Stomach (tissue), 19 donors: ENCODE measurements at places on chromosomes 2 and 18. TPM values are rescaled to one million over a fixed set of nuclear protein-coding genes. Genes with fewer than 3 reads are reported as not detected.
A peak's percentile ranks its signal among the peaks of the same experiment; 100 is the strongest.

- no peak for DNase-seq
Measured at GRCh38 chr2:226623587-226624368, 175.8 kb downstream of the IRS1 start.

OTX1 gene
- total RNA-seq: not detected

- DNase-seq: no peak
Measured at GRCh38 chr2:15271276-15271675, 289.9 kb downstream of the NBAS start.

- peak; percentile 82 for DNase-seq
Measured at GRCh38 chr2:55111570-55112228, 61.4 kb upstream of the RTN4 start.

WNT10A gene
- total RNA-seq: not detected

DNA sequence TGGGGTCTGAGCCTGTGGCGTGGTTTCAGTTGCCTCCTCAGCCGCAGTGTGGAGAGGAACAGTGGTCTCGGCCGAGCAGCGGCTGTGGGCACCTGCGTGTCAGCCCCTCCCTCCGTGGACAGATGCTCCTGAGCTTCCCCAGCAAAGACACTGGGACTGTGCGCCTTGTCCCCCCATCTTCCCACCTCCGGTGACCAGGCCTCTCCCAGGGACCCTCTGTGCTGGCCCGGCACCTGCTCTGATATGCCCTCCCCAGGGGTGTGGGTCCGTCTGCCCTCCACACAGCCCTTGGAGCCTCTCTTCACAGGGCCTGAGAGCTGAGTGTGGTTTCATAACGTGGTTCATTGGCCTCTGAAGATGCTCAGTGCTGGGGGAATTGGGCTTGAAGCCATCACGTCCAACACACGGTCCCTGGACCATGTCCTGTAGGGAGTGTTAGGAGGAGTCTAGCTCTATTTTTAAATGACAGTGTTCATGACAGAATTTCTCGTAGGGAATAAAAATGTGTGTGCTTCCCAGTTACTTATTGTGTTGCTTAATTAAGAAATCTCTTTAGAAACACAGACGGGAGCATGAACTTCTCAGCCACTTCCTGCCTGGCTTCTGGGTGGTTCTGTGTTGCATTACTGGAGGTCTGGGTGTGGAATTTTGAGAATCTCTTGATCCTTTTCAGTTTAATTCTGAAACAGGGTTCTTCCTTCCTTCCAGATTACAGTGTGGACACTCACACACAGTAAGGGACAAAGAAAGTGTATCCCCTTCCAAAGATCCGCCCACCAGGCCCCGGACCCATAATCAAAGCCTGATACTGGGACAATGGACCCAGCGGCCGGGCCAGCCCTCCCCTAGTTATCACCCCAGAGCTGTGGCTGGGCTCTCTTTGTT lies 110.7 kb downstream of the NFATC1 start:
- no peak for DNase-seq
